NCI-H2029 (cell line): ENCODE measurements at places on chromosomes 16 and 17.

- DNase-seq, result no peak
Measured at GRCh38 chr17:74153456-74153810, 50.0 kb upstream of the RPL38 start.

DNA sequence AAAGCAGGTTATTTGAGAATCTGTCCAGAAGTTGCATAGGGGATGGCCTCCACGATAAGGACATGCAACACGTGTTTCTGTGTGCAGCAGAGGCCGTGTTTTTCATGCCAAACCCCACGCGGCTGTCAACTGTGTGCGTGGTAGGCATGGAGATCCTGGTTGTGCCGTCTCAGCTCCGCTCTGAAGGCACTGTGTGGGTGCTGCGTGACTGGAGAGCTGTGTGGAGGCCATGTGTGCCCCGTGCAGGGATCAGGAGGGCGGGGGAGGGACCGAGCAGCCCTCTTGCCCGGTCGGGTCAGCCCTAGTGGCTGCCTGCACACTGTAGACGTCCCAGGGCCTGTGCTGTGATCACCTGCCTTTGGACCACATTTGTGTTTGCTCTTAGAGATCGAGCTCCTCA is 74.5 kb downstream of the SEC14L1 start:
- DNase-seq, result no peak

GRCh38 chr16:67294171-67294757 is 14.9 kb downstream of the PLEKHG4 start:
- DNase-seq, result no peak

DNA sequence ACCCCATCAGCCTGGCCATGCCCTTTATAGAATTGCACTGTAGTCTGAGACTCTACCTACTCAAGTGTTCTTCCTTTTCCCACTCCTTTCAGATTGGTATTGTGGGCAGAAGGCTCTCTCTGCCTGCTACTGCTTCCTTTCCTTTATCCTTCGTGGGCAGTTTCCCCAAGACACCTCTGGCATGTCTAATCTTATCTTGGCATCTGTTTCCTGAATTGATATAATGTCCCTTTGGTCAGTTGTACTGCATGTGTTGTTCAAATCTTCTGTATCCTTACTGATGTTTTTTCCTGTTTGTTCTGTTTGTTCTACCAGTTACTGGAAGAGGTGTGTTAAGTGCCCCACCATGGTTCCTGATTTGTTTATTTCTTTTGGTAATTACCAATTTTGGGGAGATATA is 29.5 kb upstream of the MSI2 start:
- DNase-seq, result no peak

DNA sequence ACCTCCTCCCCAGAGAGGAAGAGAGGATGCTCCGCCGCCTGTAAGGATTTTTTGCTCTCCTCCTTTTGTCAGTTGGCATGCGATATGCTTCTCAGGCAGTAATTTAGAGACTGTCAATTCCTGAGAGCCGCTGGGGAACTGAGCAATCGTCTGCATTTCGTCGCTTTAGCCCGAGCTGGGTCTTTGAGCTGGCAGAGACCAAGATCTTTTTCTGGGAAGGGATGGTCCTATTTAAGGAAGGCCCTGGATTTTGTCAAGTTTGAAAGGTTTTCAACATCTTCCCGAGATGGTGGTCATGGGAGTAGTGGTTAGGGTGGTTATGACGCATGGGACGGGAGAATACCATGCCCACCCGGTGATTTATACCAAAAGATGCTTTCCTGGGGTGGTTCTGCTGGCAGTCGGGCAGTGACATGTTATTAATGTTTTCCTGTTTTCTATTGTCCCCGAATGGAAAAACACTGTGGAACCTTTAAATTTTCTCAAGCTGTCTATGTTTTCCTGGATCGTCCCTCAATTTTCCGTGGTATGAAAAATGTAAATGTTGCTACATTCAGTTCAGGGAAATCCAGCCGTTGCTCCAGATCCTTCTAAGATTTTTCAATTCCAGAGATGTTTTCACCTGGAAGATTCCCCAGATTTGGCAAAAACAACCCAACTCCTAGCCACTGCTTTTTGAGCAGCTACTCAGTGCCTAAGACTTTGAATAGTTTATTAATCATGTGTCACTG is 586.4 kb downstream of the MAF start:
- DNase-seq, result no peak

DNA sequence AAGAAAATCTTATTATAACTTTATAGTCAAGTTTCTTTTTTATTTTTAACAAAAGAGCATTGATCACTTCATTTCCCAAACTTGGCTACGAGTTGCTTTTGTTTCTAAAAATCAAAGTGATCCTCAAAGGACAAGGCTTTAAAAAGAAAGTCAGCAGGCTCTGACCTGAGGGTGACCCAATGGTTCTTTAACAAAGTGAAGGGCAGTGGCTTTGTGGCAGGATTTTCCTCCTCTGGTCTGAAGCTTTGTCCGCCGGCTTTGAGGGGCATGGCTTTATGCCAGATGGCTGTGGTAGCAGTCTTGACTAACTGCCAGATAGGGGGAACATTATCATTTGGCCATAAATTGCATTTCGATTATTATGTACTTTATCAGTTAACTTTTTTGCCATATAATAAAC is 28.5 kb downstream of the IQCK start:
- no peak for DNase-seq

GRCh38 chr17:68035131-68035522 is 408 bp upstream of the KPNA2 start:
- peak; percentile 97 for DNase-seq

DNA sequence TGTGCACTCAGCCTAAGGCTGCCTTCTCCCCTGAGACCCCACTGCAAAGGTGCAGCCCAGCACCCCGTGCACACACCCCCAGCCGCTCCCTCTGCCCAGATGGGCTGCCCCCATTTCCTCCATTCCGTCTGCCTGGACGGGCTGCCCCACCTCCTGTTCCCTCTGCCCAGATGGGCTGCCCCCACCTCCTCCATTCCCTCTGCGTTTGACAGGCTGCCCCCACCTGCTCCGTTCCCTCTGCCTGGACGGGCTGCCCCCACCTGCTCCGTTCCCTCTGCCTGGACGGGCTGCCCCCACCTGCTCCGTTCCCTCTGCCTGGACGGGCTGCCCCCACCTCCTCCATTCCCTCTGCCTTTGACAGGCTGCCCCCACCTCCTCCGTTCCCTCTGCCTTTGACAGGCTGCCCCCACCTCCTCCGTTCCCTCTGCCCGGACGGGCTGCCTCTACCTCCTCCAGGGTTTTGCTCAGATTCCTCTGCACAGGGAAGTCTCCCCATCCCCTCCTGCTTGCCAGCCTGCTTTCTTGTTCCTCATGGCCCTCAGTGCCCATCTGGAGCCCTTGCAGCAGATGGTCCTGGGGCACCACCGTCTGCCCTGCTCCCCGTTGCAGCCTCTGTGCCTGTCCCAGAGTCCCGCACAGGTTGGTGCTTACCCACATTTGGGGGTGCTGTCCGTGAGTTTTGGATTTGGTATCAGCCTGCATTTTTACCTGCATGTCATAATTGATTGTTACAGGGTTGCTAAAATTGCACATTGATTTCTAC is 23.4 kb upstream of the IL17C start:
- no peak for DNase-seq

GRCh38 chr17:81119223-81120148 is 45.8 kb upstream of the PVALEF start:
- peak; percentile 78 for DNase-seq

- DNase-seq, result no peak
Measured at GRCh38 chr17:79294459-79295071, 219.9 kb downstream of the ENGASE start.

DNA sequence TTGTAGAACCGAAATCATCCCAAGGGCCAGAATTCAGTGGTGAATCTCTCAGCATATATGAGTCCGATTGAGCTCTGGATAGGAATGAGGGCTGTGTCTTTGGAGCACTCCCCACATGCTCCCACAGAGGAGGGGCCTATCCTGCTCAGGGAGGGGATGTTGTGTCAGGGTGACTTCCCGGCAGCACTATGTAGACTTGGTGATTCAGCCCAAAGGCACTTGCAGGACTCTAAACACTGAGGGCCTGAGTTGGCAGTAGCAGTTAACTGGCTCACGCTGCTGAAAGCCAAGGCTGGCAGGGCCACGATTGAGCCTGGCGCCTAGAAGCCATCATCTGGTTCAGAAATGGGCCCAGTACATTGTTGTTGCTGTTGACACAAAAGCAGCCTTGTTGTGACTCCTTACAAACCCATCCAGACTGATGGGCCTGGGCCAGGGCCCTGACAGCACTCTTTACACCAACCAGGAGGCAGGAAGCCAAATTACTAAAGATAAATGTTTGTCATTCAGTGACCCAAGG is 31.9 kb downstream of the NMT1 start:
- peak; percentile 67 for DNase-seq

DNA sequence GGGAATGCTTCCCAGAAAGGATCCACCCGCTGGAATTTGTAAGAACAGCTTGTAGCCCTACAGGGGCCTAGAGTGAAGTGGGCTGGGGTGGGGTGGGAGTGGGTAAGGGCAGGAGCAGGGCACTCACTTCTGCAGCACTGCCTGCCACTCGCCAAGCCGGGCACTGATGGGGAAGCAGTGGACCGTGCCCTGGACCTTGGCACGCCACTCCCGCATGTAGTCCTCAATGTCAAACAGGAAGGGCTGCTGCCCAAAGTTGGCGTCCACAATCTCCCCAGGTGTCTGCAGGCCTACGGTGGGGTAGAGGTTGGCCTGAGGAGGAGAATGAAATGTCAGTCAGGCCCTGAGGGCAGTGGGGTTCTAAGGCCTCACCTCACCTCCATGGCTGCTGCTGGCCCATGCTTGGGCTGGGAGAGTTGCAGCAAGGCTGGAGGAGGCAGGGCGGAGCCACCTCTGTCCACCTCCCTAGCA is 15.7 kb upstream of the GFOD2 start:
- no peak for DNase-seq

GRCh38 chr16:81696961-81697615 is 82.0 kb upstream of the PLCG2 start:
- no peak for DNase-seq
